CD4-positive, alpha-beta T cell treated with Interleukin-4 for 4 hours (primary cell): ENCODE measurements at places on chromosomes 2 and 18.

- no peak for DNase-seq
Measured at GRCh38 chr2:43255296-43255910, 29.0 kb upstream of the ZFP36L2 start.

- DNase-seq, result no peak
Measured at GRCh38 chr2:24220554-24221291, 45.9 kb downstream of the FAM228A start.

GRCh38 chr2:21787941-21788340 is 664.2 kb downstream of the TDRD15 start:
- no peak for DNase-seq

DNA sequence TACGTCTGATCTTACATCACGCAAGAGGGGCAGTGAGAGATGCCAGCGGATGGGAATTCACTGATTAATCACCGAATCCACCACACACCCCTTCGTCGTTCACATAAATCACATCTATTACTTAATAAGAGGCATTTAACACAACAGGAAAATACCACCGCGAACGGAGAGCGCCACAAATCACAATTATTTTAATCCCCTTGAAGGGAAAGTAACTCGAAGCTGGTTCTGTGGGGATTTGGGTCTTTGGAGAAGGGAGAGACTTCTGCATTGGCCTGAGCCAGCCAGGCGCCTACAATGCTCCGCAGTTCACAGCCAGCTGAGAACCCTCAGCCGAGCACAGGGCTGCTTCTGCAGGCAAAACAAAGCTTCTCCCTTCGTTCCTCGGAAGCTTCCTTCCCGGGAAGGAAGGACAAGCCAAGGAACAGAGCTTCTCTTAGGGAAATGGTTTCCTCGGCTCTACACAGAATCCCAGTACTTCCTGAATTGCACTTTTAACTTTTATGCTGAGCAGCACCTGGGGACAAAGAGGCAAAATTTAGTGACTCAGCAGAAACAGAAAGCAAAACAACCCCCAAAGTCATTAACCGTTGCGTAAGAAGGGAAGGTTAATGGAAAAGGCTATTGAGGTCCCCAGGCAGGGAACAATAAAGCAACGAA is at the start of gene LRP1B:
Gene LRP1B (minus strand): TSS at position 7 of the 660 bp plus-strand sequence. CDS start 287 bp downstream, outside the sequence.
- DNase-seq, result no peak

DNA sequence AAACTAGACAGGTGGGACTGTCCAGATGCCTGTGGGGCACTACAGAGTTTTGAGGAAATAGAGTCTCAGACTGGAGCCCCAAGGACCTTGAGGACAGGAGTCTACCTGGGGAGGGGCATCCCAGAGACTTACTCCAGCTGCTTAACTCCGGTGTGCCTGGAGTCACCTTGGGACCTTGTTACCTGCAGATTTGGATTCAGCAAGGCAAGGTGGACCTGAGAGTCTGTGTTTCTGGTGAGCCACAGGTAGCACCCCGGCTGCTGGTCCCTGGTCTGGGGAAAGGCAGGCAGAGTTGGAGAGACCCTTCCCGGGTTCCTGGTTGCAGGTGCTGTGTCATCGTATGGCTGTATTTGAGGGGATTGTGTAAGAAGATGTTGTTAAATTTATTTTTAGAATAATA is 102.4 kb downstream of the AGAP1 start:
- DNase-seq, result no peak

DNA sequence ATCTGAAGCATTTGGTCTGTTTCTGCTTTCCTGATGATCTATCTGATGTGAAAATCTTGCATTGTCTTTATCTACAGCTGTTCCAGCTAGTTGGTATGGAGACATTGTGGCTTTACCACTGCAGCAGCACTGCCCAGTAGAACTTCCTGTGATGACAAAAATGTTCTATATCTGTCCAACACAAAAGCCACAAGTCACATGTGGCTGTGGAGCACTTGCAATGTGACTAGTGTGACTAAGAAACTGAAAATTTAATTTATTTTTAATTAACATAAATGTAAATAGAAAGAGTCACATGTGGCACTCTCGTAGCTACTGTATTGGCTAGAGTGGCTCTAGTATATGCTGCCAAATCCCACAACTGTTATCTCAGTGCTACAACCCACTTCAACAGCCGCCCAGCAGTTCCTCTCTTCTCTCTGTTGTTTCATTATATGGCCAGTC is 425.7 kb downstream of the SETBP1 start:
- peak; percentile 51 for DNase-seq

DNA sequence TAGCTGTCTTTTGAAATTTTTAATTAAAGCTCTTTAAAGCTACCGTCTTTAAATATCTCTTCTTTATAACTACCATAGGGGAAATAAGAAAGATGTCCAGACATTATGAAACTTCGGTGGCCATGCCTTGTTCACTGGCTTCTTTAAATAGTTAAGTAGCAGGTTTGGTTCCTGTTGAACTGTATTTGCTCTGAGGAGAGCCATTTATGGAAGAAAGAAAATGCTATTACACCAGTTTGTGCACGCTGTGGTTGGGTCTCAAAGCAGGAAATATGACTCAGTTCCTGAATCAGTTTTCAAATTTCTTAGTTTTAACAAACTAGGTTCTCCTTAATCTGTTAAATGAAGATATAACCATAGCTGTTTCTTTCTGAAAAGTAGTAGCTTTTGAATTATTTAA is 12.2 kb downstream of the ARPC2 start:
- peak; percentile 77 for DNase-seq

DNA sequence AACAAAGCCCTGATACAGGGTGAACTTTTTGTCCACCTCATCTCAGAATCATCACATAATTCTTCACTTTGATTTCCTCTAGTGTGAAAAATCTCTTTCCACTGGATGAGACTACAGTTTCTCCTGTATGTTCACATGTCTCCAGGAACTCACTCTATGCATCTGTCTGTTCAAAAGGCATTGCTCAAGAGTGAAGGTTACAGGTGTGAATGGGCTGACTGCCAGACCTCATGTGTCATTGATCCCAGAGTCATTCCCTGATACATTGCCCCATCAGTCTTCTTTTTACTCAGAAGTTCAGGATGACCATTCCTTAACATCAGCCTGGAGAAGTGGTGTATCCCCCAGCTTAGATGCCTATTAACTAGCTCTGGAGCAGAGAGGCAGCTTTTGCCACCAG is 4.4 kb upstream of the DSC3 start:
- DNase-seq, result no peak

DNA sequence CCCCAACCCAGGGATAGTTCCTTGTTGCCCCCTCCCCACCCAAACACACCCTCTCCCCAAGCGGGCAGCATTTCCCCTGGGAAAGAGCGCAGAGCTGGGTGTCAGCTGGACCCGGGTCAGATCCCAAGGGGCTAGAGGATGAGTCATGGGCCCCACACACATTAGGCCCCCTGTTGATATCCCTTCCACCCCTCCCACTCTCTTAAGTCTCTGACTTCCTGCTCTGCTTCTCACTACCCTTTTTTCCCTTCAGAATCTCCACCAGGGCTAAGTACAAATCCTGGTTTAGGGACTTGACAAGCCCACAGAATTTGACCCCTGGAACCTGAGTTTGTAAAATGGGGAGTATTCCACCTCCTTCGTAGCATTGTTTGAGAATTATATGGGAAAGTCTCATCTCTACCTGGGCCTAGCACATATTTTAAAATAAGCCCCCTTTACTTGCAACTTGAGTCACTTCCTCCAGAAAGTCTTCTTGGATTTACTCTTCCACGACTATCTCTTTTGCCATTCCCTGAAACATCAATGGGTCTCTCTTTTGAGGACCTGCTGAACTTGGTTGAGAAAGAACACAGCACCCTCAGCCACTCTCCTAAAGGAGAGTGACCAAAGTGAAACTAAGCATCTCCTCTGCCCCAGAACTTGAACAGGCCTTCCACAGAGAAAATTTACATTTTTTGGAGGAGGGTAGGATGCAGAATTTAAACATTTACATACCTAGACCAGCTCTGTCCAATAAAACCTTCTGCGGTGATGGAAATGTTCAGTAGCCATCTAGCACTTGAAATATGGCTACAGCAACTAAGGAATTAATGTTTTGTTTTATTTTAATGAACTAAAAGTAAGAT is 4.7 kb downstream of the RTKN start:
- DNase-seq, result no peak

GRCh38 chr18:8944871-8945245 is 157.6 kb upstream of the NDUFV2 start:
- no peak for DNase-seq

GRCh38 chr2:181170256-181170655 is 189.9 kb downstream of the UBE2E3 start:
- peak; percentile 61 for DNase-seq

- no peak for DNase-seq
Measured at GRCh38 chr18:11861583-11862288, 10.5 kb downstream of the CHMP1B start.

- DNase-seq, result no peak
Measured at GRCh38 chr2:229300790-229301189, 29.7 kb upstream of the PID1 start.
